ENCODE measurements at places on chromosomes 5 and 9.

- DNase-seq, result peak; percentile 41
Measured at GRCh38 chr5:10987925-10988504, 227.0 kb upstream of the DAP start.

DNA sequence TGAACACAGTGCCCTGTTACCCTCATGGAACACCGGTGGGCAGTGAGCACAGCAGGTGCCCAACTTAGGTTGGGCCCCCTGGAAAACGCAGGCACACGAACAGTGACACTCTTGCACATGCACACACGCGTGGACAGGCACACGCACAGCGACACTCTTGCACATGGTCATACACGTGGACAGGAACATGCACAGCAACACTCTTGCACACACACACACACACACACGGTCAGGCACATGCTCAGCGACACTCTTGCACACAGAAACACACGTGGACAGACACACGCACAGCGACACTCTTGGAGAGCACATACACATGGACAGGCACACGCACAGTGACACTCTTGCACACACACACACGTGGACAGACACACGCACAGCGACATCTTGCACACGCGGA lies 559.4 kb upstream of the ADAMTS16 start:
- no peak for DNase-seq

- no peak for DNase-seq
Measured at GRCh38 chr9:115194216-115194615, 76.3 kb upstream of the TNC start.

DNA sequence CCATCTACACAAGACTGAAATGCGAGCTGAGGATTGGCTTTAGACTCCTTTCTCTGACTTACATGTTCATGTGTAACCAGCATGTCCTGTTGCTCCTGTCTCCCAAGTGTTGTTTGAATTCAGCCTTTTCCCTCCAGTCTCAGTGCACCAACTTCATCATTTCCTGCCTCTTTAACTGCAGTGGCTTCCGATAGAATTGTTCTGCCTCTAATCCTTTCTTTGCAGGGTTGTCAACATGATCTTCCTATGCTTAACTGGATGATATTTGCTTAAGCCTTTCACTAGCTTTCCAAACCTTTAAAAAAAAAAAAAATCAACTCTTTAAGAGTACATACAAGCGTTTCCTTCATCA lies 6.7 kb upstream of the FYB1 start:
- DNase-seq, result no peak

DNA sequence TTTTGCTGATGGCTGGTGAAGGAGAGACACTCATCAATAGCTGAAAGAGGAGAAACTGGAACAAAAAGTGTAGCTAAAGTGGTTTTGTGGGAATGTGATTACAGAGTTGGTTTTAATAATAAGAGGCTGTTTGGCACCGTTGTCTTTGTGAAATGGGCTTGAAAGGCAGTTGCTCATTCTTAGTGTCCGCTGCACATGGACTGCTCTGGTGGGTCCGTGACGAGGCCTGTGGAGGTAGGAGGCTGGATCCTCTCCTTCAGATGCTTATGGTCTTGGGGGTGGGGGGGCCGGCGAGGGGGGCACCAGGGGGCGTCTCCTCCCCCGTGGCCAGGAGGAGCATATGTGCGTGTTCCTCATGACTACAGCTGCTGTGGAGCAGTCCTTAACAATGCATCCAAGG lies 29.8 kb downstream of the FUBP3 start:
- no peak for DNase-seq

DNA sequence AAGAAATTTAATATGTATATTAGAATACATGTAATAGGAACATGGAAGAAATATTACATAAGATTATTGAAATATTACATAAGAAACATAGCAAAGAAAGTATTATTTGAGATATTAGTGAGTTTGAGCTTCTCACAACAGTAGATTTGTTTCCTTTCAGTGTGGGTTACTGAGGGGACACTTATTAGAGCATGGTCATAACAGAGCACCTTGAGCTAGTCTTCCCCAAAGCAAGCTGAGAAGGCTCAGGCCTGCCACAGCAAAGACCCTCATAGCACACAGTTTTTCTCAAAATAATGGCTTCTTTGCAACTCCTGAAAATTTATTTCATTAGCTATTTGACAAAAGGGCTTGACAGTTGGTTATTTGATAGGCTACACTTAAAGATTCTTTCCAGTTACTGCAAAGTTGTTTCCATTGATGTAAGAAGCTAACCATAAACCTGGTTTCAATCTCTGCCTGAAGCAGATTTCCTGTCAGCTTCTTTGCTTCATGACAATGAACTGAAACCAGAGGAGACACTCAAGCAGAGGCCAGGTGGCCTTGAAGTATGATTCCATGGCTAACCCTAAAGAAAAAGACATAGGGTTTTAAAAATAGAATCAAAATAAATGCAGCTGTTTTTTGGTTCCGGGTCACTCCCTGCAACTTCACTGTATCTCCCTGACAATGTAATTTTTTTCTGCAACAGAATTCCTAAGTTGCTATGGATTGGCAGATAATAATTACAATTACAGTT lies 68.6 kb downstream of the ERMP1 start:
- no peak for DNase-seq
